ENCODE measurements at places on chromosomes 1 and 21.

DNA sequence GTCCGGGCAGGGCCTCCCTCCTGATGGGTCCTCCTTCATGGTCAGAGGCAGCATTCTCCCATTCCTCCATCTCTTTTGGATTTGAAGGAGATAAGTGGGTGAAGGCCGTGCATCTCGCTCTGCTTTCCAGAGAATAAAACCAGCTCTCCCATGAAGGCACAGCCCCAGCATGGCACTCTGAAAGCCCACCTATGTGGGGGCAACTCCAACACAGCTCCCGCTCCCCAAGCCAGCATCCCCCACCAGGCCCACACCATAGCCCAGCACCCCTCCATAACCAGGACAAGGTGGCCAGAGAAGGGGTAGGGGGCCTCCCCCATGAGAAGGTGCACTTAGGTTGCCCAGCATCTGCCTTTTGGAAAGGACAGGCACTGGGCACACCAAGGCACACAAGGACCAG, 112.2 kb downstream of the PDE9A start:
- DNase-seq = no peak

GRCh38 chr1:156075162-156075561, 7.1 kb downstream of the MEX3A start:
- DNase-seq = no peak

- no peak for DNase-seq
These were observed 8.9 kb downstream of the PTPN14 start for GRCh38 chr1:214542275-214543199.

DNA sequence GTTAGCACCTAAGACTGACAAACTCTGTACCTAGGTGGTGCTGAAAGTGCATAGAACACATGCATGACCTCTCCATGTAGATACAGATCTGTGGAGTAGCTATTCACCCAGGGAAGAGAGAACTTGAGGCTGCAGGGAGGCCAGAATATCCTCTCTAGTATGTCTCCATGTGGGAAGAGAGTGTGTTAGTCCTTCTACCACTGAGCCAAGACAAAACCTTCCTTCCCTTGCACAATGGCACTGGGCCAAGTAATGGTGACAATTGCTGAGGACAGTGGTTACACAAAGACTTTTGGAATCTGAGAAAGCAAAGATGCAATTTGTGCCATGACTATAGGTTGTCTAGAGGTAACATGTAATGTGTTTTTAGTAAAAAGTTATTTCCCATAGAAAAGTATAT, 52.3 kb downstream of the C1orf198 start:
- DNase-seq = no peak

GRCh38 chr1:57506941-57507340, 83.1 kb upstream of the DAB1 start:
- no peak for DNase-seq

GRCh38 chr21:33364830-33365229, 38.4 kb upstream of the IFNGR2 start:
- no peak for DNase-seq

DNA sequence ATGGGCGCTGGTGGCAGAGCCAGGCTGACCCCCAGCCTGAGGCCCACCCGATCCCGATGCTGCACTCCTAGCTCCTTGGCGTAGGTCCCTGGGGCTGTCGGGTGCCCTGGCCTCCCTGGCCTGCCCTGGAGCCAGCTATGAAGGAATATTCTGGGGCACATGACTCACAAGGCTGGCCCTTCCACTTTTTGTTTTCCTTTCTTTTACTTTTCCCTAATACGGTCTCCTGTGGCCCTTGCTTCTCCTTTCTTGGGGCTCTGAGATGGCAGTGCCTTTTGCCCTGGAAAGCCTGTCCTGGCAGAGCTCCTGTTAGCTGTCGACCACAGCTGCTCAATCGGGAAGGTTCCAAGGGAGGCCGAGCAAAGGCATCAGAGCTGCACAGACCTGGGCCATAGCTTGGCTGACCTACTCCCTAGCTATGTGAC, 22.1 kb downstream of the ARHGEF10L start:
- DNase-seq = no peak

DNA sequence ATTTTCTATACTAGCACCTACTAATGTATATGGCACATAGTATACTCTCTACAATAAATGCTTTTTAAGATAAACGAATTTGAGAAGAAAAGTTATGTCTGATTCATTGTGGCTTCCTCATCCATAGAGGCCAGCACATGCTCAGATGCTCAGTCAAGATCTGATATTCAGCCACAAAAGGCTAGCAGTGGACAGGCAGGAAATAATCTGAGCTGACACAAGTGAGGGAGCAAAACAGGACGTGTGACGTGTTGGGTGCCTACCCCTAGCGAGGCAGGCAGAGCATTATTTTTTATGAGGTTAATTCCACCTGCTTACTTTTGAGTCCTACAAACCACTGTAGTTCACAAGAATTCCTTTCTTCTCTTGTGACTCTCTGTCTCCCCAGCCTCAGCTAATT, 550.9 kb downstream of the SMYD3 start:
- DNase-seq = peak; percentile 69
